SK-MEL-5 (cell line): ENCODE measurements at places on chromosomes 7 and 10.

DNA sequence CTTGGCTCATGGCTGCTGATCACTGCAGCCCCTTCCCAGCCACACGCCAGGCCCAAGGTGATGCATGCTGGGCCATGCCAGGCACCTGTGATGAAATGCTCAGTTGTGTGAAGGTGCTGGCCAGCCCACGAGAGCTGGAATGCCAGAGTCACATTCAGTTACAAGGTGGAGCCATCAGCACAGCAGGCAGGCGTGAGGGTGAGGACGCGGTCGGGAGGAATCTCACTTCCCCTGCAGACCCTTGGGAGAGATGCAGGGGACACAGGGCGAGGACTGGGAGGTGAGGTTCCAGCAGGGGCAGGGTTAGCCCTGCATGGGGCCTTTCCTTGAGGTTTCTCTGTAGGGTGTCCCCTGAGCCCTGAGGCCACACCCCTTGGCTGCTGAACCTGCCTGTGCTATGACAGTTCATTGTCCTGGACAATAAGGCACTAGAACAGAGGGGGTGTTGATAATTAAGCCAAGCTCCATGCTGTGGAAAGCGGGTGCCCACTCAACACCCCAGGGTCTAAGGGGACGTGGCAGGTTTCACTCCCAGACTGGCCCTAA, 82.4 kb downstream of the ADARB2 start:
- no peak for DNase-seq

DNA sequence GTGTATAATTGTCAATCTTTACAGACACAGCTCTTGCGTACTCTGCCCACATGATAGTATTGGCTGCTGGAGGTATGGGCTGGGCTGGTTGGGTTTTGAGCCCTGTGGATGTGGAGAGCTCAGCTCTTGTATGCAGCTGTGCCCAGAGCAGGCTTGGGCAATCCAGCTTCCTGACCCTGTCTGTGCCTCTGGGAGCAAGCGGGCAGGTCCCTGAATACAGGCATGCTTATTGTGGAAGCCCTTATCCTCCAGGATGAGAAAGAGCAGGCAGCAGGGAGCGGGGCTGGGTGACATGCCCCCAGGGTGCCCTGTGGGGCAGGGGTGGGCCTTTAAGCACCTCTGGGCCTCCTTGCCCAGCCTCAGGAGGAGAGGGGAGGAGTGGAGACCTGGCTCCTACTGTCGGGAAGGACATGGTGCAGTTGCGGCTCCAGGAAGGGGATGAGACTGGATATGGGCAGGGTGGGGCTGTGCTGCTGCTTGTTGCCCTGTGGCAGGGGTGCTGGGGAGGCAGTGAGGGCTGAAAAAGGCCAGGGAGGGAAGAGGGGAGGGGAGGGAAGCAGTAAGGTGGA, 32.7 kb upstream of the SH2D4B start:
- DNase-seq, result no peak

DNA sequence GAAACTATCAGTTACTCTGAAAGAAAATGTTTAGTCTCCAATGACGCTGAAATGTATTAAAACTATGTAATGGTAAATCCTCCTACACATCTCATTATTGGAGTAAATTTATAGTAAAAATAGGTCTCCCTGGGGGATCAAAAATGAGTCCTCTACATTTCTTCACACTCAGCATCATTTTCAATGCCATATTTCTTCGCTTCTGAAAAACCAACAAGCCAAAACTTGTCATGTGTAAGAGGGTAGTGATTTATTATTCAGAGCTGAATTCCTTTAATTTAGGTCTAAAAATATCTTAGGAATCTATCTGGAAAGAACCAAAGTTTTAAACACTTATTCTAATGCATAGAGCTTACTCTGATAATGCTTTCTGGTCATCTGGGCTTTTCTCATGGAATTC, 3.0 kb downstream of the PDK4 start:
- peak; percentile 52 for DNase-seq

DNA sequence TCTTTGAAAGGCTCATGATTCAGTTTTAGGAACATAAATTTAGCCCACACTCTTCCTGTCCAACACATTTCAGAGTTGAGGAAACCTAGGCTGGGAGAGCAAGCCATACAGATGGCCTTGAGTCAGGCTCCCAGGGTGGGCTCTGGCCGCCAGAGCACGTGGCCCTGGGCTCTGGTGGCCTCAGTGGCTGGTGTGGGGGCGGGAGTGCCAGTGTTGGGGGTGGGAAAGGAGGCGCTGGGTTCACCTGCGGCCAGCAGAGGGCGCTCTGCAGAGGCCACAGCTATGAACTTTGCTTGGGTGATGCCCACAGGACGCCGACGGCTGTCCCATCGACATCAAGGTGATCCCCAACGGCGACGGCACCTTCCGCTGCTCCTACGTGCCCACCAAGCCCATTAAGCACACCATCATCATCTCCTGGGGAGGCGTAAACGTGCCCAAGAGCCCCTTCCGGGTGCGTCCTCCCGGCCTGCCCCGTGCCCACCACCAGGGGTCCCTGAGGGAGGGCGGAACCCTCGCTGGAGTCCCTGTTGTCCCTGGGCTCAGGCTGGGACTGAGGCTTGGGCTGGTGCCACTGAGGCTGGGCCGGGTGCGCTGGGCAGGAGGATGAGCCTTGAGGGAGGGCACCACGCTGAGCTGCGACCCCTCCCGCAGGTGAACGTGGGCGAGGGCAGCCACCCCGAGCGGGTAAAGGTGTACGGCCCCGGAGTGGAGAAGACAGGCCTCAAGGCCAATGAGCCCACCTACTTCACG, 11.9 kb downstream of the FLNC start:
- DNase-seq, result peak; percentile 79

DNA sequence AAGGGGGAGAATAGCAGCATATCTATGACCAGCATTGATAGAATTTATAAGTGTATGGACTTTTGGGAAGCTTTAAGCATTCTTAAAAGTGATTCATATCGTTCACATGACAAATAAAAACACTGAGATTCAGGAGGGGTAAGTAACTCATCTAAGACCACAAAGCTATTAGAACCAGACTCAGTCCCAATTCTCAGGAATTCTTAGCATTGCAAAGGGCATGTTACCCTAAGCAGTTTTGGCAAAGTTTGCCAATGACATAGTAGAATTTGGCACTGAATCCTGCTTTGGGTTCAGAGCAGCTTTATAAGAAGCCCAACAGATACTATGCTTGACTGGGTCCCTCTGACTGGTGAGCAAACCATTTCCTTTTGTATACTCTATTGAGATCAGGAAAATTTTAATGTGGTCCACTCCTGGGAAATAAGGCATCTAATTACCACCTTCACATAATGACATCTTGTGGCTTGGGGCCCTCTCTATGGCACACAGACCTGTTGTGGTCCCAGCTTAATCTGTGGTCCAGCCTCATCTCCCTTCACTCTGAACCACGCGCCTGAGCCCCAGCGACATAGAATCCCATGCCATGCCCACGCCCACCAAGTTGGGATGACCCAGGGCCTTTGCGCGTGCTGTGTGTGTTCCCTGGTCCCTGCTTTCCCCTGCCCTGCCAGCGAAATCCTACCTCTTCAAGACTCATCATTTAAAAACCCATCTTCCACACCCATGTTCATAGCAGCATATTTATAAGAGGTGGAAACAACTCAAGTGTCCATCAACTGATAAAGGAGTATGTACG, 37.5 kb upstream of the DOCK1 start:
- no peak for DNase-seq

DNA sequence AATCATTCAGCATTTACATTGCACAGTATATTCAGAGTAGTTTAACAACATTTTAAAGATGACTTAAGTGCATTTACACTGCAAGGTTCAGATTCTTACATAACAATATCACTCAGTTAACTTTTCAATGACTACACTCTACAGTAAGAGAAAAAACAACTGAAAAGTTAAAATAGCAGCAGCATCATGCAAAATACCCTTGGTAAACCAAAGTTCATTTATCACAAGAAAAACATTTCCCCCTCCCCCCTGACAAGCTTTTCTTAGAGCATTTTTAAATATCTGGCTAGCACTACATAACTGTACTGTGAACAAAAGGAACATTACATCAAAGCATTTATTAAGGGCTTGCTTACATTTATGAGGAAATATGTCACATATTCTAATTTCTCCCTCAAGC, 179.5 kb upstream of the HGF start:
- no peak for DNase-seq

- DNase-seq, result no peak
These were observed 148.8 kb downstream of the NRBF2 start for GRCh38 chr10:63281967-63282366.
